ENCODE measurements at places on chromosomes 3 and 15.

- DNase-seq: no peak
Observed at GRCh38 chr3:170531657-170532335, 54.1 kb downstream of the SLC7A14 start.

GRCh38 chr15:89839167-89839810 lies 24.6 kb upstream of the ANPEP start:
- DNase-seq: no peak

DNA sequence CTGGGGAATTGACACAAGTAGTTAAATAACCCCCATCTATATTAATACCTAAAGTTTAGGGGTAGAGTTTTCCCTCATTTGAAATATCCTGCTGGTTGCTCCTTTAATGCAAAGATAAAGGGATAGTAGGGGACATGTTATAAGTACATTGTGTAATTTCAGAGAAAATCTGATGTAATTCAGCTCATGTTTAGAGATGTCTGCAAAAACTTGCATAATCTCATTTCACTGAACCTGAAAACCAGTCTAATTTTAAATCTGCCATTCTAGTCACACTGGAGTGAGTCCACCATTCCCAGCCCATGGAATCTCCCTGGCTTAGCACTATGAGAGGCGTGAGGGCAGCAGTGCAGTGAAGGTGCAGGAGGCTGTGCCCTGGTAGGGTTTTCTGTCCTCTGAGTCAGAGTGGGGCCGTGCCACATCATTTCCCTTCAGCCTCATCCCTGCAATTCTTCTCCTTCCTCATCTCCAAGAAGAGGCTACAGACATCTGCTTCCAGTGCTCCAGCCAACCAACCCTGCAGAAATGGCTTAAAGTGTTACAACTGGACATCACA lies 246.3 kb upstream of the UMPS start:
- no peak for DNase-seq

GRCh38 chr3:154148541-154148940 lies 27.4 kb downstream of the ARHGEF26 start:
- no peak for DNase-seq

GRCh38 chr3:58164199-58164879 lies 46.4 kb downstream of the DNASE1L3 start:
- DNase-seq: no peak

- no peak for DNase-seq
Observed at GRCh38 chr15:66941108-66941711, 124.2 kb upstream of the SMAD3 start.

GRCh38 chr3:59084583-59084982 lies 34.8 kb upstream of the CFAP20DC start:
- no peak for DNase-seq

- DNase-seq: no peak
Observed at GRCh38 chr3:23648996-23649395, 156.8 kb upstream of the UBE2E1 start.

DNA sequence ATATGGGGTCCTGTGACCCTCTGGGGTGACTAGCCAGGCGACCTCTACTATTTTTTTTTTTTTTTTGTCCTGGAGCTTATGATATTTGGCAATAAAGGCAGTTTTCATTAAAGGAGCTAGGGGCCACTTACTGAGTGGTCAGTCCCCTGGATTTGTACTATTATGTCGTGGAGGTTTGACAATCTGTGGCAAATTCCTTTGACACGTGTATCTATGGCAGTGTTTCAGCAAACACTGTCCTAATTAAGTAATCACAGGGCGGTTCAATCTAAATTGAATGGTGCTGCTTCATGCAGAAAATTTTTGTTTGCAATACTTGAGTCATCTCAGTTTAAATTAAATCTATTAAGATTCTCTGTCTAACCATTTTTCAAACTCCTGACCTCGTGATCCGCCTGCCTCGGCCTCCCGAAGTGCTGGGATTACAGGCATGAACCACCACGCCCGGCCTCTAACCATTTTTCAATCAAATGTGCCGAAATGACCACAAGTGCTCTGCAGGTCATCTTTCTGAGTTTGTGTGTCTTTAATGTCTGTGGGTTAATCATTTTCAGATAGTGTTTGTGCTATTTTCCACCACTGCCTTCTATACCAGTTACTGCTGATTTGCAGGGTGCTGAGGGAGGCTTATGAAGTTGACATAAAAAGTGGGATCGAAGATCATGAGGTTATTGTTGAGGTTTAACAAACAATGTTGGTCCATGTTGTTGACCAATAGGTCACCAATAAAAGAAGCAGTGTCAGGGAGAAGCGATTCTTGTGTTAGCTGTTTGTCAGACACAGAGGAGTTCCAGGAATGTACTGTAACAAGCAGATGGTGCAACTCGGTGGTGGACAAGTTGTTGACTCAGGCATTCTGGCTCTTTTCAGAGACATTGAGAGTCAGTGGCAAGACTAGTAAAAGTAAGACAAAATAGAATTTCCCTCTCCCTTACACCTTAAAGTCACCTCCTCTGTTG lies 18.6 kb upstream of the SLC2A2 start:
- DNase-seq: no peak

- DNase-seq: no peak
Observed at GRCh38 chr15:65642594-65642993, 20.9 kb downstream of the SLC24A1 start.

DNA sequence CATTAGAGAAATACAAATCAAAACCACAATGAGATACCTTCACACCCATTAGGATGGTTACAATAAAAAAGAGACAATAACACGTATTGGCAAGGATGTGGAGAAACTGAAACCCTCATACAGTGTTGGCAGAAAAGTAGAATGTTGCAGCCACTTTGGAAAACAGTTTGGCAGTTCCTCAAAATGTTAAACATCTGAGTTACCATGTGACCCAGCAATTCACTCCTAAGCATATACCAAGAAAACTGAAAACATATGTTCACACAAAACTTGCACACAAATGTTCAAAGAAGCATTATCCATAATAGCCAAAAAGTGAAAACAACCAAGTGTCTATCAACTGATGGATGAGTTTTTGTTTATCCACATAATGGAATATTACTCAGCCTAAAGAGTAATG lies 166.9 kb upstream of the FAM3D start:
- DNase-seq: no peak

GRCh38 chr15:74664028-74664616 lies 31.7 kb downstream of the EDC3 start:
- DNase-seq: no peak

DNA sequence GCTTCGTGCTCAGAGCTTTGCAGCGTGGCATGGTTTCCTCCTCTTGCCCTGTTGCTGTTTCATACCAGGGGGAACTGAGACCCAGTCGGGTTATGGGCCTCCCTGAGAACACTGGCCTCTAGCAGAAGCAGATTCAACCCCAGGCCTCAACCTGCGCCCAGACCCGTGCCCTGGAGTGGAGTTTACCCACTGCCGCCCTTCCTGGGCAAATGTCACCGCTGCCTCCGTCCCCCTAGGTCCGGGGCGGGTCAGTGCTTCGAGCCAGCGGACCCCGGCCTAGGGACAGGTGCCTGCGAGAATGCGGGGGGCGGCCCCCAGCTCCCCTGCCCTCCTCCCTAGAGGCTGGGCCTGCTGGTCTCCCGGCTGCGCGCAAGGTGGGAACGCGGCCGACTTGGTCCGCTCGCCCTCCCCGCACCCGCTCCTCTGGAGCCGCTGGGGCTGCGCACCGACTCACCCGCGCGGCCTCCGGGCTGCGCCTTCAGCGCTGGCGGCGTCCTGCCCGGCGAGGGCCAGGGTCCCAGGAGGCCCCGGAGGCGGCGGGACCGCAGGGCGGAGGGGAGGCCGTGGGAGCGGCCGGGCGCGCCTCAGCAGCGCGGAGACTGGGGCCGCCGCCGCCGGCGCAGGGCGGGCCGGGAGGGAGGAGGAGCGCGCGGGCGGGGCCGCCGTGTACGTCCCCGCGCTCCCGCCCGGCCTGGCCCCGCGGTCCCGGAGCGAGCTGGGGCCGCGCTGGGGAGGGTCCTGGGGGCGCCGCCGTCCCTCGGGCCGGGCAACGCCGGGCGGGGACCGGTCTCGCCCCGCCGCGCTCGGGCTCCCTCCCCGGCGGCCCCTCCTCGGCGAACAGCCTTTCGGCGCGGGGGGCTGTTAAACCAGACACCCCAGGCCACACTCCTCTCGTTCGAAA lies at the start of gene PIGZ:
PIGZ (minus strand) TSS at position 601 of the 901 bp plus-strand sequence. CDS start 16,802 bp downstream, outside the sequence.
- DNase-seq: peak; percentile 26

DNA sequence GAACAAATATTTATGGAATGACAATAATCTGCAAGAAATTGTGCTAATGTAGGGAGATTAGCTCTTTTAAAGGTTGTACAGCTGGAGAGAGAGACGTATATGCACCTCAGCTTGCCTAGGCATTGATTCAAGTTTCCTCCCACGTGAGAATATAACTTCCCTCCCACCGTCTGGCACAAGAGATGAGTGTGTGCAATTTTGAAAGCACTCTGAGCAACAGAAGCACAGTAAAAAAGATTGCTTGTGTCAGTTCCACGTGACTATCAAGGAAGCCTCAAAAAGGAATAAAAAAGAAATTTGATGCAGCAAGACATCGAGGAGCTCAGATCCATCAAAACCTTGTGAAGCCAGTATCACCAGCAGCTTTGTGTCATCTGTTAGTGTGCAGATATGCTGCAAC lies 435.3 kb downstream of the TUSC7 start:
- no peak for DNase-seq

DNA sequence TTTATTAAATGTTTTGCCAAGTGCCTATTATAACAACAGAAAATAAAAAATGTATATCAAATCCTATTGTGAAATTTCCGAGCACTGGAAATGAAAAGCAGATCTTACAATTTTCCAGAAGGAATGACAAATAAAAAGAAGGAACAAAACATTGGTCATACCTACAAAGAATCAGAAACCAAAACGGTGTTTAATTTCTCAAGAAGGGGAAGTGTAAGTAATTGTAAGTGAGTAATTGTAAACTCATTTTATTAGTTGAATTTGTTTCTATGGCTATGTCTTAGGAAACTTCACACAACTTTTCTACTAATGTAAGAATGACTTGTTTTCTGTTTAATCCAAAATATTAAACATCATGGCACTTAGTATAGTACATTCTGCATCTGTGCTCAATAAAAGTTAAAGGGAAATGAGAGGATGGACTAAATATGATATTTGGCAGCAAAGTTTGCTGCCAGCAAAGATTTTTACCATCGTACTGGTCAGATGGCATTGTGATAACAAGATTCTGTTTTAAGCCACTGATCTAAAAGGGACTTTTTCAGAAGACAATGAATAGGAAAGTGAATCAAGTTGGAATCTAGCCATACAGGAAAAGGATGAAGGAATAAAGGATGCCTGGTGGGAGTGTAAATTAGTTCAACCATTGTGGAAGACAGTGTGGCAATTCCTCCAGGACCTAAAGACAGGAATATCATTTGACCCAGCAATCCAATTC lies 232.4 kb downstream of the NFKBIZ start:
- no peak for DNase-seq

DNA sequence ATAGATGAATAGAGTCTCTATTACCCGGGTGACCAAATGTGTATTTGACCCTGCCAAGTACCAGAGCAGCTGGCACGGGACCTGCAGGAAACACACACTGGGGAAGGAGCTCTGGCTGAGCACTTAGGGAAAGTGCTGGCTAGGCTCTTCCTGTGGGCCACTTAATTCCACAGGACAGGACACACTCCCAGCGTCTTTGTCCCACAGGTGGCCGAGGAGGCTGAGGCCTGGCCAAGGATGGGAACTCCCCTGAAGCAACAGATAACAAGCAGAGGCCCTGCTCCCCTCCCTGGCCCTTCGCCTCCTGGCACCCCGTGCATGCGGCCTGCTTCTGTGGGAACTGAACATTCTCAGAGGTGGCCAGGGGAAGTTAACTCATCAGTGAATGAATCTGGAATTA lies 180.8 kb downstream of the ATP10A start:
- DNase-seq: no peak

DNA sequence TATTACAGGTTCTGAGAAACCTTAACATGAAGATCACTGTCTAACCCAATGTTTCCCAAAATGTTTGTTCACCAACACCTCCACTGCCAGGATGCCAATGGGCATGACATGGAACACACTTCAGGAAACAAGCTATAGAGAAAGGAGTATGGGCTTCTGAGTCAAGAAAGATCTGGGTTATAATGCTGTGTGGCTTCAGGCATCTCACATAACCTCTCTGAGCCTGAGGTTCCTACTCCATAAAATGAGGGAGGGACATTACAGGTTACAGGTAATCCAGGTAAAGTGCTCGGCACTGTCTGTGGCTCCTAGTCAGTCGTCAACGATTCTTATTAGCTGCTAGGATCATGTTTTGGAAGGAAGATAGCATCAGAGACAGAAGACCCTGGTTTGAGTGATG lies 126.4 kb upstream of the SMAD3 start:
- no peak for DNase-seq

GRCh38 chr3:44729384-44729910 lies at the start of gene ZNF501:
ZNF501 (plus strand) TSS chr3:44729635; CDS start chr3:44734422, 4,787 bp downstream.
- DNase-seq: peak; percentile 87

- DNase-seq: no peak
Observed at GRCh38 chr3:65641045-65641444, 397.7 kb downstream of the MAGI1 start.

- DNase-seq: no peak
Observed at GRCh38 chr15:60733196-60733595, 254.3 kb upstream of the ICE2 start.

GRCh38 chr3:15511156-15511555 lies 10.3 kb downstream of the COLQ start:
- DNase-seq: no peak

- DNase-seq: no peak
Observed at GRCh38 chr3:145692751-145693150, 468.2 kb downstream of the PLOD2 start.

DNA sequence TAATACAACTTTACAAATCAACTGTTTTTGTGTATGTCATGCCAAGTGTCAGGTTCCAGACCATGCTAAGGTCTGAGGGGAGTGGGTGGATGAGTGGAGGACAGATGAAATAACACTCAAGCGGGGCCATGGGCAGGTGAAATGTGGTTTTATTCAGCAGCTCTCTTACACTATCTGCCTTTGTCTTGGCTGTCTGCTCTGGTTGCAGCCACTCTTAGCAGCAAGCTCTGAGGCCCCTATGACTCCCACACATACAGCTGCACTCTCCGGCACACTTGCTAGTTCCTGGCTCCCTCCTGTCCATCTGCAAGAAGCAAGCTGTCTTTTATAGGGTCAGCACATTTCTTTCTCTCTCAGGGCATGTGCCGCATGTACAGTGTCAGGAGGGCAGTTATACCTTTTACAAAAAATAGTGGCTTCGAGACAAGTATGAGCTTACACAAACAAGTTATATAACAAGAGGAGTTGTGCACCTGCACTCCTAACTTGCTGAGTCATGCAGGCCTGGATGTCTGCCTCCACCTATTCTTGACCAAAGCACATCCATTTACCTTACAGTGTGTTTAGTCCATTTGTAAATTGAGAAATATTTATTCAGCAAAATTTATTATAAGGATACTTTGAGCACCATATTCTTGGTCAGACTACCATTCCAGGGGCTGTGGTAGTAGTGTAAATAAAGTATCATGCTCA lies 683.7 kb upstream of the CBLB start:
- DNase-seq: no peak

DNA sequence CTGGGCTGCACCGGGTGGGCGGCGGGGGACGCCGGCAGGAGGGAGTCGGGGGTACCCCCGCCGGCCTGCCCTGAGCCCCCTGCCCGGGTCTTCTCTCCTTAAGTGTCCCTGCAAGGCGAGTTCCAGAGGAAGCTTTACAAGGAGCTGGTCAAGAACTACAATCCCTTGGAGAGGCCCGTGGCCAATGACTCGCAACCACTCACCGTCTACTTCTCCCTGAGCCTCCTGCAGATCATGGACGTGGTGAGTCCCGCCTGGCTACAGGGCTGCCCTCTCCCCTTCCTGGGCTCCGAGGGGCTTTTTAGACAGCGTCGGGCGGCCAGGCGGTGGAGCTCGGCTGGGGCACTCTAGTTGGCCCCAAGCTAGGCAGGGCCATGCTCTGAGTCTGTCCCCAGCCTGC lies 480 bp downstream of the CHRNA7 start:
- no peak for DNase-seq

GRCh38 chr15:66288551-66289185 lies 4.7 kb upstream of the DIS3L start:
- DNase-seq: no peak
